Effector memory CD8-positive, alpha-beta T cell (primary cell): ENCODE measurements at places on chromosomes 5 and 9.

DNA sequence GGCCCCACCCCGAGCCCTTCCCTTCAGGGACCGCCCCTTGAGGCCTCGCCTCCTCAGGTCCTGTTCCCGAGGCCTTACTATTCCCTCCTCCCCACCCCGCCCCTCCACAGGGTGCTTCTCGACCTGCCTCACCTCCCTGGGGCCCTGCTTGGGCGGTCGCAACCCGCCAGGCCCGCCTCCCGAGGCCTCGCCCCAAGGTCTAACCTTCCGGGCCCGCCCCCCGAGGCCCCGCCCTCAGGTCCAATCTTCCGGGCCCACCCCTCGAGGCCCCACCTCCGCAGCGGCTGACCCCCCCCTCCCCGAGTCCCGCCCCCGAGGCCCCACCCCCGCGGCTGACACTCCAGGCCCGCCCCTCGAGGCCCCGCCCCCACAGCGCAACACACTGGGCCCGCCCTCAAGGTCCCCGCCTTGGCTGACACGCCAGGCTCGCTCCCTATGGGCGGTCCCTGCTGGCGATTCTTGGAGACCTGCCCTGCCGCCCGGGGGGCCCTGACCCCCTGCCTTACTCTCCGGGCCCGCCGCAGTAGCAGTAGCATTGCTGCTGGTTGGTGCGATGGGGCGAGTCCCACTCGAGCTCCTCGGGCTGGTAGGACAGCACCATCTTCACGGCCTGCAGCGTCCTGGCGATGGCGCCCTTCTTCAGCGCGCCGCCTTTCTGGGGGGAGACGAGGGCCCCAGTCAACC lies 8.2 kb downstream of the PHF19 start:
- peak; percentile 94 for DNase-seq

DNA sequence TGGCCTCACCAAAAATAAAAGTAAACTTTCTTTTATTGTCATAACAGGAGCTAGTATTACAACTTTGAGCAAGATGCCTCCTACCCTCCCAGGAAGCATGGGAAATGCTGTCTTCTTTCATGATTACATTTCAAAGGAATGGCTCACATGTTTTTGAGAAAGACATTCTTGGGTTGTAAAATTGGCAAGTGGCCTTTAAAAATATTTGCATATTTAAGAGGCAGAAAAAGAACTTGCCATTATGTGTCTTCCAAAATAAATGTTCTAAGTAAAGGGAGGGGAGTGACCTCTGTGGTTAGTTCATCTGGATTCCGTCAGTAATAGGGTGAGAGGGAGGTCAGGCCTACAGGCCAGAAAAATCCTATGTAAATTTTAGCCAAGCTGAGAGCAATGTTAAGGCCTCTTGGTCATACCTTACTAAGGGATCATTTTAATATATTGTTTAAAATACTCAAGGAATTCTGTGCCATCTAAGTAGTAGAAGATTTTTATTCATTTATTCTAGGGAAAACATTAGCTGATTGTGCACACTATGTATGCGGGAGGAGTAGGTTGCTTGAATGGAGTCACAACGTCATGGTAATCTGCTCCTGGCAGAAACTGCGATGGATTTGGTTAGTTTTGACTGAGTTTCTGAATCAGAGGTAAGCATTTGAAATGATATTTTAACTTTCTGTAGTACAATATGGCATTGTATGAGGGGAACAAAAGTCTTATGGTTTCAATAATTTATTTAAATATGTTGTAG lies 1485.7 kb upstream of the CDH9 start:
- no peak for DNase-seq

- DNase-seq = peak; percentile 56
Observed at GRCh38 chr5:141664733-141665461, 13.7 kb upstream of the FCHSD1 start.

- no peak for DNase-seq
Observed at GRCh38 chr5:140480310-140481014, 67.0 kb upstream of the EIF4EBP3 start.

- DNase-seq = no peak
Observed at GRCh38 chr5:127440831-127441230, 76.6 kb upstream of the PRRC1 start.

DNA sequence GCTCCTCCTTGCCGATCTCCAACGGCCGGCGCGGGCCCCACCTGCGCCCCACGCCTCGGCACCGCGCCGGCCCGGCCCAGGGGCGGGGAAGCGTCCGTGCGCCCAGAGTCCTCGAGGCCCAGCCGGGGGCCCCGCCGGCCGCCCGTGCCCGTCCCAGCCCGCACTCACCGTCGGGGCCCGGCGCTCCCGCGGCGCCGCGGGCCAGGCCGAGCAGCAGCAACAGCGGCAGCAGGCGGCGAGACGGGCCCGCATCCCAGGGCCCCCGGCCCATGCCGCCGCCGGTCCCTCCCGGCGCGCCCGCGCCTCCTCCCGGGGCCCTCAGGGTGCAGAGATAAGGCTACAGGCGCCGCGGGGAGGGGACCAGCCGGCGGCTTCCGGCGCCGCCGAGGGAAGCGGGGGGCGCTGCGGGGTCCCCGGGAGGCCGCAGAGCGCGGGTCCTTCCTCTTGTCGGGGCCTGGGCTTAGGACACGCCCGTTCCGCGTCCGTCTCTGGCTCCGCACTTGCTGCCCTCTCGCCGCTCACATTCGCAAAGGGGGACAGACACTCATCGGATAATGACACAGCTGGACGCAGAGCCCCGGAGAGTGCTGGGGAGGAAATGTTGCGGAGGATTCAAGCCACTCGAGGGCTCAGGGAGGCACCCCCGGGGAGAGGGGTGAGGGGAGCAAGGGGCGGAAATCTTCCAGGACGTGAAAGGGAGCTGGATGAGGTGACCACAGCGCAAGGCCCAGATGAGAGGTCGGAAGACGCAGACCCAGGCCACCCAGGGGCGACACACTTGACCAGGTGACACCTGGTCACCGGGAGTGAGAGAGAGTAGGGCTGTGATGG lies at the start of gene SUSD1:
Gene SUSD1, minus strand, starts transcription at position 333 of the 831 bp plus-strand sequence. Its CDS starts 62 bp downstream, at position 271.
- peak; percentile 29 for DNase-seq

GRCh38 chr5:156188016-156188415 lies 138.9 kb upstream of the SGCD start:
- no peak for DNase-seq
